ENCODE measurements at places on chromosomes 6 and 20. TPM values are rescaled to one million over a fixed set of nuclear protein-coding genes. Genes with fewer than 3 reads are reported as not detected.

Gene FAM162B
- 1.8 TPM for total RNA-seq

Gene CENPW
- total RNA-seq: 2.7 TPM

- DNase-seq: no peak
Measured at GRCh38 chr20:35065181-35065580, 27.4 kb downstream of the TRPC4AP start.

Gene ELOVL4
- 0.06 TPM for total RNA-seq

DNA sequence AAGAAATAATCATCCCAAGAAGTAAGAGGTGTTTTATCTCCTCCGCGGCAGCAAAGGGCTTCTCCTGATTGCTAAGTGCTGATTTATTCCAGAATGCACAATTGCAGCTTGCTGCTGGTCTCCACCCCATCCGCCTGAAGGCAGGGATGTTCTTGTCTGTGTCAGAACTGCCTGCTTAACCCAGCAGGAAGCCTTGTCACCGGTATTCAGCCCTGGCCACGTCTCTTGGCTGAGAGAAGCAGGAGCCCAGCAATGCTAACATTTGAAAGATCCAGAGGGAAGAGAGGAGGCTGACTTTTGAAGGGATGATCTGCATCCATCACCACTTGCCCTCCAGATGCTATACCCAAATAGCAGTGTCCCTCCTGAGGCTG lies 4.2 kb downstream of the SCML4 start:
- DNase-seq: no peak

GRCh38 chr20:1707588-1708449 lies 50.2 kb upstream of the SIRPG start:
- no peak for DNase-seq

Gene TSBP1
- total RNA-seq: not detected

Gene OR2J1
- total RNA-seq: not detected

Gene LTA
- not detected for total RNA-seq
